ENCODE measurements at places on chromosomes 7 and 10. TPM values are rescaled to one million over a fixed set of nuclear protein-coding genes. Genes with fewer than 3 reads are reported as not detected.

DNA sequence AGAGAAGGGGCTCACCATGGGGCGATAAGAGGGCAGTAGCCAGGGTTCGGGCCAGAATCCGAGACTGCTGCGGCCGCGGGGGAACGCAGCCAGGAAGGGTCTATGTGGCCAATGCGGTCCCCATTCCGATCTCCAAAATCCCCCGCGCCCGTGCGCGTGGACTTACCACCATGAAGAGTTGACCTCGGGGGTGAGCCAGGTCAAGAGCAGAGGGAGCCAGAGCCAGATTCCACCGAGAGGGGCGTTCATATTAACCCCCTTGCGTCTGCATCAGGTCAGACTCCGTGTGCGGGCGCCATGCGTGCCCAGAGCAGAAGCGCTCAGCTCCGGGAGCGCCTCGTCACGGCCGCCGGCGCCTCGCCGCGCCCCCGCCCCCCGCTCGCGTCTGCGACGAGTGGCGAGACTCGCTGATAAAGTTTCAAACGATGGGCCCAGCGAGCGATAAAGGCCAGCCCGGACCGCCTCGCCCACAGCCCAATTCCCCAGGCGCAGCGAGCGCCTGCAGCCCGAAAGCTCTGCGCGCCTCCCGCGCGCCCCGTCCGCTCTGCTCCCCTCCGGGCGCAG, at the start of gene WNT2:
WNT2 (minus strand) TSS at position 318 of the 564 bp plus-strand sequence; CDS start at position 249, 69 bp downstream.
- DNase-seq, result peak; percentile 7
- peaks cover 6% of the 10 kb centered on the region for H3K36me3 ChIP-seq
- peaks cover 7% of the 10 kb centered on the region for H3K4me1 ChIP-seq

DNA sequence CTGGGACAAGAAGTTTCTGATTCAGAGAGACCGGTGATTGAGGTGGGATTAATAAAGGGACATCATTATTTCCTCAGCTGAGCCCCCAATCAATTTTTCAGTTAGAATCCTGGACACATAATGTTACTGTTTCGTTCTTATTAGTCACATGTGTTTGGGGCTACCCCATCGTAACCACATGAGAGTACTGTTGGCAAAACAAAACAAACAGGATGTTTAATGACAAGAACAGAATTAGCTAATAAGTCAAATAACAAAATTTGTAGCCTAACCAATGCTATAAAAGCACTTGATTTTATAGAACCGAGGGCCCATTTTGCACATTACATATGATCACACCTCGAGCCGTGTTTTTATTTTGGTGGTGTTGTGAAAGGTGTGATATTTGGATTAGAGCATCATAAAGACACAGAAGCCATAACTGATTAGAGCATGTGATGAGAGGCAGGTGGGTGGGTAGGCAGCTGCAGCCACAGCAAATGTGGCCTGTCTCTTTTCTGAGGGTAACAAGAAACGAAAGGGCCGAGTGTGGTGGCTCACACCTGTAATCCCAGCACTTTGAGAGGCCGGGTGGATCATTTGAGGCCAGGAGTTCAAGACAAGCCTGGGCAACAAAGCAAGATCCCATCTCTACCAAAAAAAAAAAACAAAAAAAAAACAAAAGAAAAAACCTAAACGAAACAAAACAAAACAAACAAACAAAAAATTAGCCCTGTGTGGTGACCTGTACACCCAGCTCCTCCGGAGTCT, 1.8 kb upstream of the VWC2 start:
- no peak for DNase-seq
- peaks cover 5% of the 10 kb centered on the region for H3K27me3 ChIP-seq
- H3K4me1 ChIP-seq, result no peaks in the 10 kb centered on the region
- H3K4me3 ChIP-seq, result no peak overlapping the region

GRCh38 chr10:103868200-103868599, 12.8 kb upstream of the SH3PXD2A start:
- no peak for DNase-seq
- H3K27me3 ChIP-seq, result no peaks in the 10 kb centered on the region
- H3K4me3 ChIP-seq, result no peak overlapping the region
- no peak overlapping the region for H3K27ac ChIP-seq

- no peak for DNase-seq
- H3K4me1 ChIP-seq, result peaks cover 30% of the 10 kb centered on the region
- H3K27me3 ChIP-seq, result no peaks in the 10 kb centered on the region
- H3K27ac ChIP-seq, result no peak overlapping the region
- H3K36me3 ChIP-seq, result no peaks in the 10 kb centered on the region
Measured at GRCh38 chr10:46317889-46318288, 31.1 kb downstream of the ANTXRL start.

- H3K36me3 ChIP-seq, result peaks cover 2% of the 10 kb centered on the region
- no peaks in the 10 kb centered on the region for H3K27me3 ChIP-seq
- peak overlapping the region; percentile 64 for H3K27ac ChIP-seq
- H3K4me1 ChIP-seq, result peaks cover 14% of the 10 kb centered on the region
- DNase-seq, result peak; percentile 80
Measured at GRCh38 chr10:113131613-113132261, 181.7 kb downstream of the TCF7L2 start.

DNA sequence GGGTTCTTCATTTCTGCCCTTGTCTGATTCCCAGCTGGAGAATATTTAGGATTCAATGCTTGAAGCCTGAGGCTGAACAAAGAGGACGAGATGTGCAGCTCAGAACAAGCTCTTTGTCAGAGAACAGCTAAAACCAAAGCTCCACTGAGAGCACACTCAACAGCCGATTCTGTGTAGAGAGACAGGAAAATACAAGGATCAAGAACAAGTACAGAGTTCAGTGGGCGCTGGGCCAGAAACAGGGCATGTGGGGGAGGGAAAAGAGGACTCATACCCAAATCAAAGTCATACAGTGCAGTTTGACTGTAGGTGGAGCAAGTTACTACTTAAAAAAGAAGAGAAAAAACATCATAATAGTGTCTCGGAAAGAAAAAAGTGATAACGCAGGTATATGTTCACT, at the start of gene AGMO:
AGMO (minus strand) TSS at position 181 of the 400 bp plus-strand sequence.
- DNase-seq, result no peak
- no peaks in the 10 kb centered on the region for H3K4me1 ChIP-seq
- no peak within 1 kb of the TSS for H3K27ac ChIP-seq
- no peaks in the 10 kb centered on the region for H3K27me3 ChIP-seq
- no peaks in the 10 kb centered on the region for H3K36me3 ChIP-seq
- H3K4me3 ChIP-seq, result no peak within 1 kb of the TSS

GRCh38 chr10:124446830-124447750, 2.7 kb downstream of the NKX1-2 start:
- H3K27me3 ChIP-seq, result peaks cover 72% of the 10 kb centered on the region
- H3K4me1 ChIP-seq, result no peaks in the 10 kb centered on the region
- no peak overlapping the region for H3K4me3 ChIP-seq
- no peak overlapping the region for H3K27ac ChIP-seq
- H3K36me3 ChIP-seq, result no peaks in the 10 kb centered on the region
- no peak for DNase-seq

DNA sequence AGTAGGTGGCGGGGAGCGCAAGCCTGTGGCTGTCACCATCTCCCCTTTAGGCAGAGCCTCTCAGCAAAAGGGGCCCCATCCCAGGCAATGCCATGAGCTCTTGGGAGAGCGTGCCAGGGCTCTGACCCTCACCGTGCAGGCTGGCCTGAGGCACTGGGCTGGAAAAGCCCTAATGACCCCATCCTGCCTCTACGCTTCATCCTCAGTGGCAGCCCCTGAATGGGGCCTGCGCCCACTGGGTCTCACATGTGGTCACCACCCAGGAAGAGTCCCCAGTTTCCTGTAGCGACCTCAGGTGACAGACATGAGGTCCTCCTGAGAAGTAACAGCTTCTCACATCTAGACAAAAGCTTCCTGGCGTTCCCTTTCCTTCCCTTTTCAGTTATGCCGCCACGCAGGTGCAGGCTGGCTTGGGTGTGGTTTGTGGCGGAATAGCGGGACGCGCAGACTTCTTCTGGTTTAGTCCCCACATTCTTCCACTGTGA, 59.2 kb downstream of the CLEC2L start:
- H3K4me1 ChIP-seq, result no peaks in the 10 kb centered on the region
- no peak overlapping the region for H3K27ac ChIP-seq
- H3K27me3 ChIP-seq, result no peaks in the 10 kb centered on the region
- peaks cover 78% of the 10 kb centered on the region for H3K36me3 ChIP-seq
- H3K4me3 ChIP-seq, result no peak overlapping the region
- DNase-seq, result no peak

DNA sequence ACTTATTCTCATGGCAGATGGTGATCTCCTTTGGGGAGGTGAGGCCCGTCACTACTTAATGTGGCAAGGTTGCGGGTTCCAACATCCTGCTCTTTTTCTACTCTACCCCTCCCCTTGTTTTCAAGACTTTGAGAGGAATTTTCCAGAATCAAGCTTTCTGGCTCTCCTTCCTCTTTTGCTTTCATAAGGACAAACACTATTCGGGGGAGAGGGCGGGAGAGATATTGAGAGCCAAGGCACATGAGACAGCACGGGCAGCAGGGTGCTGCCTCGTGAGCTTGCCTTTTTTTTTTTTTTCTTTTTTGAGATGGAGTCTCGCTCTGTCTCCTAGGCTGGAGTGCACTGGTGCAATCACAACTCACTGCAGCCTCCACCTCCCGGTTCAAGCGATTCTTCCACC, 6.9 kb upstream of the PFKFB3 start:
- H3K27ac ChIP-seq, result no peak overlapping the region
- DNase-seq, result no peak
- H3K4me3 ChIP-seq, result no peak overlapping the region
- no peaks in the 10 kb centered on the region for H3K36me3 ChIP-seq
- H3K4me1 ChIP-seq, result peaks cover 25% of the 10 kb centered on the region
- no peaks in the 10 kb centered on the region for H3K27me3 ChIP-seq

GRCh38 chr10:23718946-23719345, 280.1 kb downstream of the OTUD1 start:
- H3K27me3 ChIP-seq, result no peaks in the 10 kb centered on the region
- no peak for DNase-seq
- H3K4me3 ChIP-seq, result no peak overlapping the region

- peaks cover 2% of the 10 kb centered on the region for H3K4me1 ChIP-seq
- no peaks in the 10 kb centered on the region for H3K36me3 ChIP-seq
- H3K27ac ChIP-seq, result no peak overlapping the region
- DNase-seq, result peak; percentile 47
- no peak overlapping the region for H3K4me3 ChIP-seq
Measured at GRCh38 chr10:61822781-61823230, 78.7 kb upstream of the ARID5B start.

GRCh38 chr10:72764151-72764550, 72.2 kb downstream of the MCU start:
- no peak overlapping the region for H3K4me3 ChIP-seq
- H3K36me3 ChIP-seq, result 0 out of 2 replicates have a peak, but pooled peaks cover 2% of the 10 kb centered on the region
- DNase-seq, result peak; percentile 83

GRCh38 chr10:68618234-68618633, 58.1 kb downstream of the TET1 start:
- no peak overlapping the region for H3K27ac ChIP-seq
- peaks cover 2% of the 10 kb centered on the region for H3K4me1 ChIP-seq
- no peaks in the 10 kb centered on the region for H3K27me3 ChIP-seq
- no peak overlapping the region for H3K4me3 ChIP-seq
- peaks cover 1% of the 10 kb centered on the region for H3K36me3 ChIP-seq
- DNase-seq, result no peak

DNA sequence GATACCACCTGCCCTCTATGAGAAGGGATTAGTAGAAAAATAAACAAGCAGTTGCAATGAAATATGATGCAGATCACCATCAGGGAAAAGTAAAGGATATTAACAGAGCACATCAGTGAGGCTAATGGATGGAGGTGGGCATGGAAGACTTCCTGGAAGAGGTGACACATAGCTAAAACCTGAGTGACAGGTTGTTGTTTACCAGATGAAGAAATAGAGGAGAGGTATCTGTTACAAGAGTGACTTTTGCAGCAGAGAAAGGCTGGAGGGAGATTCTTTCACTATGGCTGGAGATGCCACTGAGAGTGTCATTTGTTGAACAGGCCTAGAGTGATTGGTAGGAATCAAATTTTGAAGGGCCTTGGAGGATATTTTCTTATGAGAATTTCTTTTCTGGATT, 646.2 kb downstream of the GATA3 start:
- H3K4me3 ChIP-seq, result no peak overlapping the region
- no peak overlapping the region for H3K27ac ChIP-seq
- DNase-seq, result no peak
- H3K4me1 ChIP-seq, result no peaks in the 10 kb centered on the region
- H3K27me3 ChIP-seq, result no peaks in the 10 kb centered on the region

DNA sequence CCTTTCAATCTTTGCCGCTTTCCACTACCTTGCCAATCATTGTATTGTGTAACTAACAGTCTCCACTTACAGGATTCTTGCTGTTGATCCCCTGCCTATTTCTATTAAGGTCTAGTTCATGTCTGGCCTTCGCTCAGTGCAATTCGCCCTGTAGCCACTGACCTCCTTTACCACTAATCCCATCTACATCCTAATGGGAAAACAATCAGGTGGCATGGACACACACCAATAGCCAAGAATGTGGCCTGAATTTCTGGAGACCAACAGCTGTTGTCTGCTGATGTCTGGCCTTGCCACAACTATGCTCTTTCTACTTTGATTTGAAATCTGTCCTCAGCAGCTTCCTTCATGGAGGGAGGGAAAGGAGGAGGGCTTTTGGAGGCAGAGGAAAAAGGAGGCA, 546.2 kb downstream of the SORCS3 start:
- H3K4me3 ChIP-seq, result no peak overlapping the region
- no peak overlapping the region for H3K27ac ChIP-seq
- H3K36me3 ChIP-seq, result no peaks in the 10 kb centered on the region
- H3K4me1 ChIP-seq, result no peaks in the 10 kb centered on the region

Gene C10orf105
- under 0.01 TPM for total RNA-seq

Gene ELOVL3
- total RNA-seq, result 0.28 TPM

Gene MUC12
- total RNA-seq, result not detected

Gene WAPL
- total RNA-seq, result 49.4 TPM

Gene SFTPA1
- total RNA-seq, result not detected

Gene CHST12
- total RNA-seq, result 4.7 TPM

Gene TUBB8
- total RNA-seq, result not detected

Gene TRAPPC14
- 4.5 TPM for total RNA-seq
